ENCODE measurements at places on chromosomes 2 and 18.

GRCh38 chr2:175621821-175622220 lies 380.2 kb downstream of the LNPK start:
- no peak for DNase-seq

GRCh38 chr2:62469548-62469947 lies 36.4 kb downstream of the TMEM17 start:
- DNase-seq: no peak

GRCh38 chr2:152564754-152565551 lies 152.3 kb downstream of the PRPF40A start:
- DNase-seq: no peak

GRCh38 chr2:236847023-236847422 lies 238.7 kb upstream of the COPS8 start:
- DNase-seq: no peak

DNA sequence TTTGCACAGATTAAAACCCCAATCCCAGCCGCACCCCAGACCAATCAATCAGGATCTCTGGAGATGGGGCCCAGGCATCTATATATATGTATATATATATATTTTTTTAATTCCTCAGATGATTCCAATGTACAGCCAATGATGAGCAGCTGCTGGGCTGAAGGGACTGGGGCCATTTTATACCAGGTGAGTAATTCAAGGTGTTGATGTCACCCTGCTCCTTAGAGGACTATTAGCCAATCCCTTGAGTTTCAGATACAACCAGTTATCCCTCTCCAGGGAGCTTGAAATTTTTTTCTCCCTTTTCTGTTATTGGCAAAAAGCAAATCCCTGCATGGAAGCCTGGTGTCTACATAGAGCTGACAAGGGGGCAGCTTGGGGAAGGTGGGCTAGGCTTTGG lies 59.8 kb downstream of the MCFD2 start:
- no peak for DNase-seq

GRCh38 chr2:48120112-48120511 lies 213.8 kb upstream of the FBXO11 start:
- DNase-seq: no peak

- DNase-seq: no peak
Measured at GRCh38 chr2:226755631-226756030, 44.0 kb downstream of the IRS1 start.

DNA sequence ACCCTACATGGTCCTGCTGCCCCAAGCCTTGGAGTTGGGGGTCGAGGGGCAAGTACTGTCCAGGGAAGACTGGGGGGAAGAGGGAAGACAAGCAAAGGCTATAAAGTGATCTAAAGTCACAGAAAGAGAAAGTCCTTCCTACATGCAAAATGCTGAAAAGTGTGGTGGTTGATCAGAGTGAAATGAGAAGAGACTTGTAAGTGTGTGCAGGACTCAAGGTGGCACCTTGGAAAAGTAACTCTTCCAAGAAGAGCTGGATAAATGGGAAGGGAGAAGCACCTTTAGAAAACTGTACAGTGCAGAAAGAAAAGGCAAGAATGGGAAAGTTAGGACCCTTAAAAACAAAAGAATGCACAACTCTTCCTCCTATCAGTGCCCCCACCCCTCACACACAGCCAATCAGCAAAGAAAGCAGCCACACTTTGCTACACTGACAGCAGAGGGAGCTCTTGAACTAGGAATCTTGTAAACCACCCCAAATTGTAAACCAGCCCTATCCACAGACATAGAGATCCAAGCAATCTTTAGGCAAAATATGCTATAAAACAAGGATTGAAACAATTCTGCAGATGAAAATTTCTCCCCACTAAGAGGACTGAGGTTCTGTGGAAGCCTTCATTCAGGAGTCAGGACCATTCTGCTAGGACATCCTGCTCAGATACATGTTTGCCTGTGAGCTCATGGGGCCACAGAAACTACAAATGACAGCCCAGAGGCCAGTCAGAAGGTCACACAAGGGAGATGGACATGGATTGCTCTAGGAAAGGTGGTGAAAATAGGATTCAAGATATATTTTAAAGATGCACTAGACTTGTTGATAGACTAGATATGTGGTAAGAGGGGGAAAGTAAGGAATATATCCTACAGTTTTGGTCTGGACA lies 146.4 kb downstream of the FTCDNL1 start:
- DNase-seq: no peak

- no peak for DNase-seq
Measured at GRCh38 chr2:114128725-114129124, 238.8 kb downstream of the ACTR3 start.

DNA sequence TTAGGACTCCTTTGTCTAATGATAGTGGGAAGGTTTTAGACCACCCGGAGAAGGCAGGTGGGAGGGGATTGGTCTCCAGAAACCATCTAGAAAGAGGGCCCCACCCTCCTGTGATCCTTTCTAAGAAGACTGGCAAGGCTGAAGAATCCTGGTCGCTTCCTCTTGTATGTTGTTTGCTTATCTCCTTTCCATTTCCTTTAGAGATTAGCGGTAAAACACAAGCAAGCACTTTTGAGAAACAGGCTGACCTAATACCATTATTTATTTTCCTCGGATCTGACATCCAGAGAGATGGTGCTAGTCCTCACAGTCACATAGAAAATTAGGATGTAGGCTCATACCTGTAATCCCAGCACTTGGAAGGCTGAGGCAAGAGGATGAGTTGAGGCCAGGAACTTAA lies 45.2 kb upstream of the SPRED2 start:
- no peak for DNase-seq

DNA sequence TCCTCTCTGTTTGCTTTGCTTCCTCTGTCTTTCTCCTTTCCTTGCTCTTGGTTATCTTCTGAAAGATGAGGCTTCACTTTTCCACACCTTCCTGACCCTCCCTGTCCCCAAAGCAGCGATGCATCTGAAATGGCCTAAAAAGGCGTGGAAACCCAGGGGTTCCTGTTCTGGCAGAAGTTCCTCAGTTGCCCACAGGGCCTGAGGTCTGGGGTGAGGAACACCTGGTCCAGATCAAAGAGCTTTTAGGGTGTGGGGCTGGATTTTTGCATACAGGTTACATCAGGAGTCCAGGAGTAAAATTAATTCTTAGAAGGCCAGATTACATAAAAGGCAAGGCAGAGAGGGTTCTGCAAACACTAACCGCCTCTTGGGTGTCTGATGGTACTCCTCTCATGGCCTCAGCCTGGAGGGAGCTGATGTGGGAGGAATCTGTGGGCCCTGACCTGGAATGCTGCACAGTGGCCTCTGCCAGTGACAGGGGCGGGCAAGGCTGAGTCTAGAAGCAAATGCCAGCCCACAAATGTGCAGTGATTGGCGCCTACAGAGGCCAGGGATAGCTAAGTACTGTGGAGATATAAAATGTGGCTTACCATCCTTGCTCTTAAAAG lies 41.8 kb downstream of the INPP4A start:
- DNase-seq: no peak

DNA sequence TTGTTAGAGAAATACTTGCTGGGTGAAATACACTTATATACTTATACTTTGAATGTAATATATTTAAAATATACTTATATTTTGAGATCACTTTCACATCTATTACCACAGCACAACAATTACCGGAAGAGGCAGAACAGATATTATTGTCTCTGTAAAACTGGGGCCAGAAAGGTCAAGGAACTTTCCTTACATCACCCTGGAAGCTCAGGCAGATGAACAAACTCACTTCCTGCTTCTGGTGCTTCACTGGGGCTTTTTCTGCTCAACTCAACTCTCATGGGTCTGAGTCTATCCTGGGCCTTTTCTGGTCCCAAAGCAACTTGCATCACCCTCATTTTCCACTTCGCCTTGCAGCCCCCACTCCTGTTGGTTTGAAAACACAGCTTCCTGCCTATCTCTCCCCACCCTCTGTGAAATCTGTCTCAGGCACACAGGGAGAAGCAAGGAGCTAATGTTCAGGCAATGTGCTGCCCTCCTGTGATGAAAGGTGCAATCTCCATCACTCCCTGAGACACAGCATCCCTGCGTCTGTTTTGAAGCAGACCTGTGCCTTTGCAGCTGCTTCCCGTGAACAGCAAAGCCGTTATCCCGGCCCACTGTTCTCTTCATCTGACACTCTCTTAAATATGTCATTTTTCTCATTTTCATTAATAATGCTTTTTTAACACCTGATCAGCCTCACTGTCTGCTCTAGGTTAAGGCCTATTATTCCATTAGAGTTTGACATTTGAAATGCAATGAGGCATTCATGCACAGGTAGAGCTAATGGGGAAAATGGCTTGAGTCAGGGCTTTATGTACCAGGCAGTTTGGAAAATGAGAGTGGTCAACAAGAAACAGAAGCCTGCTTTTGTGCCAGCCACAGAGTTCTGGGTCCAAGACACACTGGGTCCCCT lies 251.9 kb upstream of the CHAC2 start:
- no peak for DNase-seq

GRCh38 chr2:111118481-111118980 lies 2.2 kb upstream of the BCL2L11 start:
- no peak for DNase-seq

DNA sequence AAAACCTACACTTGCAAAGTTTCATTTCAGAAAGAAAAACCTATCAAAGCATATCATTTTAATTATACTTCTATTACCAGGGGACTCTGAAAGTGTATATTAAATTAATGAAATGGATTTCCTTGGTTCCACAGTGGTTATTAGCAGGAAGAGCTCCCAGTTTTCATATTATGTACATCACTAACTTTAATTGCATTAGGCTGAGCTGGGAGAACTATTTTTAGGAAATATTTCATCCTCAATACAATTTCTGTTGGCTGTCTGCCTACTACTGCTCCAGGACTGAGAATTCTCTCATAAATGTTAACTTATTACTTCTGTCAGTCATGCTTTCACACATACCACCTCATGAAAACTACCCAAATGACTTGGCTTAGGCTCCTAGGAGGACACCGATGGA lies 301.4 kb downstream of the CMPK2 start:
- DNase-seq: no peak

DNA sequence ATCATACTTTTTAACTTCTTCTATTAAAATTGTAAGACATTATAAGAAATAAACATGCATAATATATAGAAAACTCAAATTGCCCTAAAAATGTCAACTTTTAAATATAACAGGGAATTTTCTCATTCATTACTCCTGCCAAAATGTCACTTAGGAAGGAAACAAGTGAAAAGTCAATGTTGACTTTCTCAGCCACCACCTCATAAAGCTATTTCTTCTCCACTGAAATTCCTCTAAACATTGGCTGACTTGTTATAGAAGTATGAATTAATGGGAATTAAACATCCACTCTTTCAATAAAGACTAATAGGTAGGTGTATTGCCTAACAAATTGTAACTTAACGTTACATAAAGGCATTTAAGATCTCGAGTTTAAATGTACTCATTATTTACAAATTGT lies 499.7 kb upstream of the SYT4 start:
- no peak for DNase-seq

- no peak for DNase-seq
Measured at GRCh38 chr18:41969881-41970280, 14.8 kb downstream of the PIK3C3 start.

- DNase-seq: no peak
Measured at GRCh38 chr18:76449111-76449453, 46.0 kb downstream of the ZNF516 start.

GRCh38 chr18:54205959-54206358 lies 18.5 kb downstream of the MBD2 start:
- no peak for DNase-seq

- no peak for DNase-seq
Measured at GRCh38 chr2:45008296-45009129, 739 bp downstream of the SIX2 start.

GRCh38 chr2:129752686-129753085 lies 226.8 kb upstream of the RAB6C start:
- no peak for DNase-seq

GRCh38 chr2:231124838-231125568 lies at the start of gene HTR2B:
Gene HTR2B (minus strand): TSS chr2:231125042. CDS start chr2:231123764, 1,278 bp downstream.
- DNase-seq: no peak

DNA sequence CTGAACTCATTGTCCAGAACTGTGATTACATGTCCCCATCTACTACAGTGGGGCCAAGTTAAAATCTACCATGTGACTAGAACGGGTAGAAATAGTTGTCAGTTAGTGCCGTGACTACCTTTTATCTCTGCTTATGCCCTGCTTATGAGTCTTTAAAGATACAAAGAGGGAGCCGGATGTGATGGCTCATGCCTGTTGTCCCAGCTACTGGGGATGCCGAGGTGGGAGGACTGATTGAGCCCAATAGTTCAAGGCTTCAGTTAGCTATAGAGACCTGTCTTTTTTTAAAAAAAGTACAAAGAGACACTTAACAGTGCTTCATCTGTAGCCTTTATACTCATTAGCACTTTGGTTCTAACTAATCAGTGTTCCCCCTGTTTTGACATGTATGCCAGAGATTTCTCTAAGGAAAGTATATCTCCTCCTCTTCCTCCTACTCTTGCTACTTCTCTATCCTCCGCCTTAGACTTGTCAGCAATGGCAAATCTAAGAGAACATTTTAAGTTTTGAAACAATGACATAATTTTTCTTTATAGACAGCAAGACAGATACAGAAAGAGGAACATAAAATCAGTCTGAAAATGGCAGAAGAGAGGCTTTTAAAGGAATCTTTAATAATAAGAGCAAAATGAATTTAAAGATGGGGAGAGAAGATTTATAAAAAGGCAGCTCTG lies 45.0 kb downstream of the NBEAL1 start:
- no peak for DNase-seq

DNA sequence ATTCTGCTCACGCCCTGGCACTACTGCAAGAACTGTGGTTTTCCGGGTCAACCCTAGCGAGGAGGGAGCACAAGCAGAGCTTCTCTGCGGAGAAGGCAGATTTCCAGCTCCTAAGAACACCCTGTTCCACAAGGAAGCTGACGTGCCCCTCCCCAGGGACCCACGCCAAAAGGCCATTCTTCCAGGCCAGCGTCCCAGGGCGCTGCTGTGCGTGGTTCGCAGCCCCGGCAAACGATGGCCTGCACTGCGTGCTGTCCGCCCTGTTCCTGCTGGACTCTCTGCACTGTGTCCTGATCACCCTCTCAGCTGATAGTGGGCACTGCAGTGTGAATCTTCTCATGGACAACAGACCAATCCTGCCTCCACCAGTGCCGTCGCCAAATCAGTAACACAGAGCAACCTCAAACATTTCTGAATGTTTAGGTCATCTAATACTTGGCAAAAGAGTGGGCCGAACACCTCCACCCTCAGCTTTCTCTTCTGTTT lies 49.1 kb downstream of the ADI1 start:
- DNase-seq: no peak

DNA sequence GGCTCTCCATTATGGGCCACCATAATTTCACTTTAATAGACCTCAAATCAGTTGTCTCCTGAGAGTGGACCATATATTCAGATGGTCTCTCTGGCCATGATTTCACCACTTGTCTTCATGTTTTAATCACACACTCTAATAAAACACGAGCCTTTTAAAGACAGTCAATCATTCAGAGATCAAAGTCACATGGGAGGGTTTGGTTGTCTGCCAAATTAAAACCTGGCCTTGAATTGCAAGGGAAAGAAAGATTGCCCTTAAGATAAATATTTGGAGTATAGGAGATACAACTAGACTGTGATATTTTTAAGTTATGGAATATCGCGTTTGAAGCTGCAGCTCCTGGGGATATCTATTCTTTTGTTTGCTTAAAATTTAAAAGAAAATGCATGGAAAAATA lies 377.8 kb upstream of the DDX18 start:
- no peak for DNase-seq

GRCh38 chr2:230955163-230955737 lies 30.2 kb upstream of the GPR55 start:
- DNase-seq: no peak

- no peak for DNase-seq
Measured at GRCh38 chr2:71712158-71712818, 258.9 kb downstream of the DYSF start.

All from activated naive CD4-positive, alpha-beta T cell (primary cell).